ENCODE measurements at places on chromosomes 4 and X.

GRCh38 chrX:37998586-37999262 lies 7.6 kb upstream of the SYTL5 start:
- DNase-seq, result peak; percentile 88

DNA sequence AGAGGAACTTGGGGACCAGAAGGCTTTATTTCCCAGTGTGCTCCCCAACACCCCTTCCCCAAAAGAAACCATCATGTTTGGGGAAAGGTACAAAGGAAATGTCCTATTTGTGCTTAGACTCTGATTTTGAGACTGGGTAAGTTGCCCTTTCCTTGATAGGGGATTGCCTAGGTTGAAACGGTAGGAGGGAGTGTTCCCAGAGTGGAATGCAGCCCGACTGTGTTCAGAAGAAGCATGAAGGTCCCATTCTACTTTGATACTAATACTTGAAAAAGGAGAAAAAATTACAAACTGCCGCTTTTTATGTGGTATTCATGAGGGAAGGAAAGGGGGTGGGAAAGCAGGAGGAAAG lies 32.4 kb upstream of the TMEM131L start:
- DNase-seq, result no peak

GRCh38 chr4:87286970-87287369 lies 35.7 kb downstream of the HSD17B13 start:
- no peak for DNase-seq

DNA sequence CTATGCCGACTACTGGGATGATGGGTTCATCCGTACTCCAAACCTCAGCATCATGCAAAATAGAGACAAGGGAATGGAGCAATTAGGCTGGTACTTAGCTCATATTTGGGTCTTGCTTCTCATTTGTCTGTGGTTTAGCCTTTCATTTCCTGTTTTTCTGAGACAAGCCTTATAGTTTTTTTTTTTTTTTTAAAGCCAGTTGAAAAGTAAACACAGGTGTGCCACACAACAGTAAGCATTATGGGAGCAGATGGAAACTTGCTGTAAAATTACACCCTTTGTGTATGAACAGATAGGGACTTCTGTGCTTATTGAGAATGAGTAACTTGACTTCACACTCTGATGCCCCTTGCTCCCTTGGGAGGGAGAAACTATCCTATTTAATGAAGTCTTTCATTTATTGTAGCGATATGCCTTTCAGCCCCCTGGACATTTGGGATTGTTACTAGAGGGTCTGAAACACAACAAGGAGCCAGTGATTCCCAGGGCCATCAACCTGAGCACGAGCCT lies 13.7 kb downstream of the RASSF6 start:
- peak; percentile 72 for DNase-seq

DNA sequence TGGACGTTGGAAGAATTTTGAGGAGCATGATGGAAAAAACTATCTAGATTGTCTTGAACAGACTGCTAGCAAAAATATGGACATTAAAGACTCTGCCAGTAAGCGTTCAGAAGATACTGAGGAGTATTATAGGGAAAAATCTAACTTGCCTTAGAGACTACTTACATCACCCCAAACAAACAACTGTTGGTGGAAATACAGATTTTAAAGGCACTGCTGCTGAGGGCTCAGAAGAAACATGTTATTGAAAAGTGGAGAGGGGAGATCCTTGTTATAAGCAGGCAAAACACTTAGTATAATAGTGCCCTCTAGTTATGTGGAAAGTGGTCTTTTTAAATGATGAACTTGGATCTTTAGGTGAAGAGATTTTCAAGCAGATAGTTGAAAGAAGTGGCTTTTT lies 29.2 kb downstream of the MAD2L1 start:
- DNase-seq, result no peak

DNA sequence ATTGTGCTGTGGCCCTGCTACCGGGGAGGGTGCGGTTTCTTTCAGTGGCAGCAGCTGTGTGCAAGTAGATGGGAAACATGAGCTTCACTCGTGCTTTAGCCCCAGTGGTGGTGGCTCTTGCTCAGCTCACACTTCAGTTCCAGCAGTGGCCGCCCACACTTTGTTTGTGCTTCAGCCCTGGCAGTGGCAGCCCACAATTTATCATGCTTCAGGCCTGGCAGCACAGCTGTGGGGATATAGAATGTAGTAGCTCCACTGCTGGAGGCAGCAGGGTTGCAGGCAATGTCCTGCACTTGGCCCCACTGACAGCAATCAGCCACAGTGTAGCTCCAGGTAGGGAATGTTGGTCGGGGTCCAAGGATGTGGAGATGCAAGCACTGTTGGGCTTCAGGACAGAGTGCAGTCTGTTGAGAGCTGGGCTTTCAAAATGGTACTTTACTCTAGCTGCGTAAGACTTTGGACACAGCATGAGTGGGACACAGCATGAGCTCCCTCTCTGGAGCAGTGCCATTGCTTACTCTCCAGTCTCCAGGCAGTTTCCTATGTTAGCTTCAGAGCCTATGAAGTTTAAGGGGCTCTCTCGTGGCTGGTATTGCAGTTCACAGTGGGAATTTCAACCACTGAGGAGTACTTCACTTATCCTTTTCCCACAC lies 413.1 kb downstream of the PDGFC start:
- no peak for DNase-seq

GRCh38 chrX:38402118-38402517 lies 49.7 kb downstream of the OTC start:
- DNase-seq, result no peak

GRCh38 chr4:95000076-95000648 lies 242.4 kb downstream of the BMPR1B start:
- DNase-seq, result no peak

DNA sequence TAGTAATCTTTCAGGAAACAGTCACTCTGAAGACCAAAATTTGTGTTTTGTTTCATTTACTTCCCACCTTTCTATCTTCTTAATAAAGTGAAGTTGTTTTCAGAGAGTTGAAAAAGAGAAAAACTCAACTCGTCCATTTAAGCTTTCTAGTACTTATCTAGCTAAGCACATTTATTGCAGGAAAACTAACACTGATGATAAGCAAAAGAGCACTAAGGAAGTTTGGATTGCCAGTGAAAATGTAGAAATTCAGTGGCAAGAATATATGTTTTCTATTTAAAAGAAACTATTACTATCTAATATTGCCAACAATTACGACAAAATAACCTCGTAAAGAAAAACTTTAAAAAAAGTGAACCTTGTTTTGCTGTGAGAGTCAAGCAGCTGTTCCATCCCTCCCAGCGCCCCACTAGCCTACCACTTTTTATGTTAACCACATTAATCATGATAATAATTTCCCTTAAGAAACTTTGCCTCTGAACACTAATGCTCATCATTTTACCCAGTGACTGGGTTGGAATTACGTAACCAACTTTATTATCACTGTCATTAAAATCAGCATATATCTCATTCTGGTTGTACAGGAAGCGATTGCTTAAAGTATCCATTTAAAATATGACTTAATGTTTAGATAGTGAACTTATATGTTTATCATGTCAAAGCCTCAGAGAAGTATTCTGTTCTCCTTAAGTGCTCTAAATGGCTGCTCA lies 24.8 kb downstream of the SPRY1 start:
- peak; percentile 52 for DNase-seq

- DNase-seq, result peak; percentile 70
Measured at GRCh38 chr4:107219681-107220080, 183.6 kb upstream of the DKK2 start.

DNA sequence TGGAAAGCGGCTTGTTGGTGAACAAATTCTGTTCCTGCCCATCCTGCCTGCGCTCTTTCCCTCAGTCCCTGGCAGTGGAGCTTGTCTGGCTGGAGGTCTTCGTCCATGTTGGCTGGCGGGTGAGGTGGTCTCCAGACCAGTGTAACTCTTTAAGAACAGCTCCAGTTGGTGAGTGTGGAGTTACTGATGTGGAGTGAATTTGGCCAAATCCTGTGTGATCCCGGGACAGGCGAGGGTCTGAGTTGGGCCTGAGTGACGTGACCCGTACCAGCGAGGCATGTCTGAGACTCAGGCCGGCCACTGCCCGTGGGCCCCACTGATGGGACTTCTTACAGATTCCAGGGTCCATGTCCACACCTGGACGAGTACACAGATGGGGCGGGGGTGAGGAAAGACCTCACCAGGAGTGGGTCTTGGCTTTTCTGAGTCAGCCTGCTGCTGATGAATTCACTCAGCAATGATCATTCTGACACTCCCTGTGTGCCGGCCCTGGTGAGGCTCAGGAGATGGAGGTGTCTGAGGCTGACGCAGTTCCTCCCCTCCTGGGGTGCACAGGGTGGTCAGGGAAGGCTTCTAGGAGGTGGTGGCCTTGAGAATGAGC lies 45.5 kb downstream of the PSAPL1 start:
- no peak for DNase-seq

DNA sequence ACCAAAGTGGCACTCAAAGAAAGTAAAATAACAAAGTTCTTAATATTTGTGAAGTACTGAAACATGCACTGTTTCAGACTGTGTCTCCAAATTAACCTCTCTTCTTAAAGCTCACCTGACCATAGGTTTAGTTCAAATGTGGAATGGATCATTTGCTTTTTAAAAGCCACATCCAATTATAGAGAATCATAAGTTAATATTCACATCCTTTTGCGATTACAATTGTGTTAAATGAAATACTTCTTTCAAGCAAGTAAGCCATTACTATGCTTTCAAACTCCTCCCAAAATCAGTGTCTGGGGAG lies 95.3 kb upstream of the PTPN13 start:
- no peak for DNase-seq

DNA sequence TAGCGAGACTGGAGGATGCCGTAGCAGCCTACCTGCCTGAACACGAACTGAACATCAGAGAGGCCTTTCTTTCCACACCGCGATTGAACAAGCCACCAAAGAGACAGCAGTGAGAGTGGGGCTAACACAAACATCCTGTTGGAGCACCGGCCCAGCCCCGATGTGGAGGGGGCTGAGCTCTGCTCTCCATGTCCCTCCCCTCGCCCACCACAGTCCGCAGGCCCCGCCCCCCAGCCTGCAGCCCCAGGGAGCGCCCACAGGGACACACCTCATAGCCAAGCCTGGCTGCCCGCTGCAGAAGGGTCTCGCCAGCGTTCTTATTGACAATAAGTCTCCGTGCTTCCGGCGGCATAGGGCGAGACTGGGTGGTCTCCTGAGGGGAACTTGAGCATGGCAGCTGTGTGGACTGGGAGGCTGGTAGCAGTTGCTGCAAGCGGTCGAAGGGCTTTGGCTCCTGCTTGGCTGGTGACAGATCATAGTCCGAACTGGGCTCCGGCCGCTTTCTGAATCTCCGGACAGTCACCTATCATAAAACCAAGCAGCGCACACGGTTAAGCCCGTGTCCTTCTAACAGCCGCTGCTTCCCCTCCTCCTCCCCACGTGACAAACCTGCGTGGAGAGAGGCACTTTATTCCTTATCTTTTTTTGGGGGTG lies 35.8 kb downstream of the BCOR start:
- peak; percentile 37 for DNase-seq

GRCh38 chr4:79042079-79042674 lies 102.9 kb upstream of the PAQR3 start:
- DNase-seq, result peak; percentile 41

DNA sequence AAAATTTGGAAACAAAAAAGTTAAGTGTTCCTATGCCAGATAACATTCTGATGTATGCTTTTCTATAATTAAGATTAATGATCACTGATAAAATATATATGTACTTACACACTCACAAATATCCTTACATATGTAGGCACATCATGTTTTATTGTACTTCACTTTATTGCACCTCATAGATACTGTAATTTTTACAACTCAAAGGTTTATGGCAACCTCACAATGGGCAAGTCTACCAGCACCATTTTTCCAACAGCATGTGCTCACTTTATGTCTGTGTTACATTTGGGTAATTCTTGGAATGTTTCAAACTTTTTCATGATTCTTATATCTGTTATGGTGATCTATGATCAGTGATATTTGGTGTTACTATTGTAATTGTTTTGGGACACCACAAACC lies 57.8 kb upstream of the GPRIN3 start:
- DNase-seq, result no peak

GRCh38 chr4:133555671-133556070 lies 406.6 kb downstream of the PCDH10 start:
- no peak for DNase-seq

GRCh38 chr4:106343865-106344646 lies 24.5 kb downstream of the GIMD1 start:
- no peak for DNase-seq

- DNase-seq, result no peak
Measured at GRCh38 chrX:7115557-7115956, 32.0 kb upstream of the STS start.

DNA sequence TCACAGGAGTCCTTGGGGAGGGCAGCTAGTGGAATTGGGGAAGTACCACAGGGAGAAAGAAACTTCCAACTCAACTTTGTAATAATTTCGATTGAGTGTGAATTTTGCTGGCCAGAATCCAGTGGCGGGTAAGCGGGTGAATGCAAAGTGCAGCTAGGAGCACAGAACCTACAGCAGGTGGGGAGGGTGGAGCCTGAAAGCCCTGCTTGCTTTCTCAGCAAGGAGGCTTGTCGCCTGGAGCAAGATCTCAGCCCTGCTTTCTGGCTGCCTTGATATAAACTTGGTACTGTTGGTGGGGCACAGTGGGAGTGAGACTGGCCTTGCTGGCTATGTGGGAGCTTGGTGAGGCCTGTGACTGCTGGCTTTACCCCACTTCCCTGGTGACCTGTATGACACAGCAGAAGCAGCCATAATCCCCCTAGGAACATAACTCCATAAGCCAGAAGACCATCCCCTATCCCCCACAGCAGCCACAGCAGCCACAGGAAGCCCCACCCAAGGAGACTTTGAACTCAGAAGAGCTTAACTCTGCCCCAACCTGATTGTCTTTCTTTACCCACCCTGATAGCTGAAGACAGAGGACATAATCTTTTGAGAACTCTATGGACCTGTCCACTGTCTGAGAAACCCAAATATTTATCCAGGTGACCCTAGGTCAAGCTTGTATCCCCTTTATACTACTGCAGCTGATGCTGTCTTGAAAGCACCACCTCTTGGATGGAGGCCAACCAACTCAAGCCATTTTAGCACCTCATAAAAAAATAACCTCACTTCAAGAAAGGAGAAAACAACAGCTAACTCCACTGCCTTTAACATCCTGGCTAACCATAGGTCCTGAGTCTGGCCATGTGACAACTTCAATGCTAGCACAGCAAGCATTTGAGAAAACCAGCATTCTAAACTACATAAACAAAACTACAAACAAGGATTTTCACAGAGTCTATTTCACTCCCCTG lies 87.2 kb upstream of the PDE5A start:
- no peak for DNase-seq

- DNase-seq, result no peak
Measured at GRCh38 chrX:37543324-37543723, 28.1 kb upstream of the LANCL3 start.

GRCh38 chr4:75800972-75801371 lies 76.6 kb downstream of the USO1 start:
- peak; percentile 61 for DNase-seq

GRCh38 chrX:1027133-1027532 lies 185.3 kb downstream of the CRLF2 start:
- DNase-seq, result no peak

DNA sequence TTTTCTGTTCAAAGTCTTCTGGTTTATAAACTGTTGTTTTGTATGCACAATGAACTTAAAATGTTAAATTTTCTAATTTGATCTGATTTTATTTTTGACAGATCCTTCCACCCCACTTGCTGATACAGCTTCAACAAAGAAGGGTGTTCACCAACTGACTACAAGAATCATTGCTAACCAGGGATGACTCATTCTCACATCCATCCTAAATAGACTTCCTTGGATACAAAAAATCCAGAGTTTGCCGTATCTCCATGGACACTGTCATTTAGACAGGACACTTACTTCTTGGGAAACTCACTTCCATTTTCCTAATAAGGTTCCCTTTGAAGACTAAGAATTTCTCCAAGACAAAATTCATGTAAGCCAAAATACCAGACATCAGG lies 111.6 kb upstream of the NWD2 start:
- DNase-seq, result no peak

GRCh38 chr4:126725906-126726305 lies 906.9 kb upstream of the INTU start:
- no peak for DNase-seq

Measured in bronchial epithelial cell (primary cell).